Fibroblast of upper back skin (primary cell): ENCODE measurements at places on chromosomes 1 and 21.

- peak; percentile 100 for DNase-seq
These were observed 10.7 kb downstream of the ENTREP3 start for GRCh38 chr1:155244368-155245162.

DNA sequence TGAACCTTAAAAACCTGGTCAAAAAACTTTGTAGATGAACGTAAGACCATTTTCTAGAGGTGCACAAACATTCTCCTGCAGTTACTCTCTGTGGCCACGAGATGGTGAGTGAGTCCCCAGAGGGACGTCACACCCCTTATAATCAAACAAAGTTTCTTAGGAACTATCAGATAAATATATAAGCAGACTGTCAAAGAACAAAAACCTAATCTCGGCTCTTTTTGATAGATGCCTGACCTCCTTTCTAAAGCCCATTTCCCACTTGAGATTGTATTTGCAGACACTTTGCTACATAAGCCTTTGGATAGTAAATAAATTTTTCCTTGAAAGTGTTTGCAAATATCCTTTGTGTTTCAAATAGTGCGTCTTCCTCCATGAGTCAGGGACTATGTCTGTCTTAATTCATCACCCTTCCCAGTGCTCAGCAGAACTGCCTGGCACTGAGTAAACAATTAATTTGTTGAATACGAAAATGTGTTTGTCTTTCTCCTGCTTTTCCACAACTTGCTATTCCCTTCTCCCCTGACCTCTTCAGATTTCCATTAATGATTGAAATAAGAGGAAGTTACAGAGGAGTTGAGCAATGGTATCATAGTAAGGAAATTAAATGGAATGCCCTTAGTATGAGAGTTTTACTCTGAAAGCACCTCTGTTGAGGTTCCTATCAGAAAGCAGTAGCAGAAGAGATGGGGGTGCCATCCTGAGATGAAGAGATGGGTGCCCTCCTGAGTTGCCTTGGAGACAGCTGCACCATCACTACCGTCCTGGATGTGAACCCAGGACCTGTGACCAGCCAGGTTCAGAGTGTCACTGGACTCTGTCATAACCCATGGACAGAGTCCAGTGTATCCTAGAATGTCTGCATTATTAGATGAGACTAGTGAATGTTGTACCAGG, 57.8 kb upstream of the RAVER2 start:
- DNase-seq, result peak; percentile 43

DNA sequence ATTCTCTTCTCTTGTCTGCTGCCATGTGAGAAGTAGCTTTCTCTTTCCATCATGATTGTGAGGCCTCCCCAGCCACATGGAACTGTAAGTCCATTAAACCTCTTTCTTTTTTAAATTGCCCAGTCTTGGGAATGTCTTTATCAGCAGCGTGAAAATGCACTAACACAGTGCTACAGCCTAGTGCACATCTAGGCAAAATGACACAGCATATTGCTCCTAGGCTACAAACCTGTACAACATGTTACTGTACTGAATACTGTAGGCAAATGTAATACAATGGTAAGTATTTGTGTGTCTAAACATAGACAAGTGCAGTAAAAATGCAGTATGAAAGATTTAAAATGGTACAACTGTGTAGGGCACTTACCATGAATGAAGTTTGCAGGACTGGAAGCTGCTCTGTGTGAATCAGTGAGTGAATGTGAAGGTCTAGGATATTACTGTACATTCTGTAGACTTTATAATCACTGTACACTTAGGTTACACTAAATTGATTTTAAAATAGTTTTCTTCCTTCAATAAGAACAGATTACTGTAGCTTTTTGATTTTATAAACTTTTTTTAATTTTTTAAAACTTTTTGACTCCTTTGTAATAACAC, 69.4 kb downstream of the RGS21 start:
- DNase-seq, result no peak

GRCh38 chr1:99004861-99005442, at the start of gene PLPPR5:
TSS of gene PLPPR5 (minus strand) at chr1:99004861. CDS start at chr1:99004671, 190 bp downstream.
- no peak for DNase-seq

DNA sequence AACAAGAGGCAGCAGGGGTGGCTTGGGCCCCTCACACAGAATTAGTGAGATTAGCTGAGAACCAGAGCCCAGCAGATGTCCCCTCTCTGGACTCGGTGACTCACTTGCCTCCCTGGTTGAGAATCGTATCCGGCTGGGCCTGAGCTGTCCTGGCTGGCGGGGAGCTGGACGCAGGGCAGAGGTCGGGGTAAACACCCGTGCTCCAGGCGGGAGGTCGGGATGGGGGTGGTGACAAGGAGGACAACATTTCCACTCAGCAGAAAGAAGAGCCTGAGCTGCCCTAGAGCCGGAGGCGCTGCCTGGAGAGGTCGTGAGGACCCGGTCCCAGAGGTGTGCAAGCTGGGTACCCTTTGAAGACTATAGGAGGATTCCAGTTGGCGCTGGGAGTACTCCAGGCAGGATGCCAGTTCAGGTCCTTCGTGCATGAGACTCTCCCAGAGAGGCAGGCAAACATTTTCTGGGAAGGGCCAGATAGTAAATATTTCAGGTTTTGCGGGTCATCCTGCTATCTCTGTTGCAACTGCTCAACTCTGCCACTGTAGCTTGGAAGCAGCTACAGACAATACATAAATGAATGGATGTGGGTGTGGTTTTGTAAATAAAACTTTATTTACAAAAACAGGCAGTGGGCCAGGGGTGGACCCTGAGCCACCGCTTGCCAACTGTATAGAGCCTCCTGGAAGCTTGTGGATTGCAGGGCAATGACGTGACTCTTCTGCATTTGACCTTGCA, 116.8 kb upstream of the WNT4 start:
- DNase-seq, result no peak

GRCh38 chr1:27517907-27518718, 28.1 kb upstream of the WASF2 start:
- DNase-seq, result no peak

DNA sequence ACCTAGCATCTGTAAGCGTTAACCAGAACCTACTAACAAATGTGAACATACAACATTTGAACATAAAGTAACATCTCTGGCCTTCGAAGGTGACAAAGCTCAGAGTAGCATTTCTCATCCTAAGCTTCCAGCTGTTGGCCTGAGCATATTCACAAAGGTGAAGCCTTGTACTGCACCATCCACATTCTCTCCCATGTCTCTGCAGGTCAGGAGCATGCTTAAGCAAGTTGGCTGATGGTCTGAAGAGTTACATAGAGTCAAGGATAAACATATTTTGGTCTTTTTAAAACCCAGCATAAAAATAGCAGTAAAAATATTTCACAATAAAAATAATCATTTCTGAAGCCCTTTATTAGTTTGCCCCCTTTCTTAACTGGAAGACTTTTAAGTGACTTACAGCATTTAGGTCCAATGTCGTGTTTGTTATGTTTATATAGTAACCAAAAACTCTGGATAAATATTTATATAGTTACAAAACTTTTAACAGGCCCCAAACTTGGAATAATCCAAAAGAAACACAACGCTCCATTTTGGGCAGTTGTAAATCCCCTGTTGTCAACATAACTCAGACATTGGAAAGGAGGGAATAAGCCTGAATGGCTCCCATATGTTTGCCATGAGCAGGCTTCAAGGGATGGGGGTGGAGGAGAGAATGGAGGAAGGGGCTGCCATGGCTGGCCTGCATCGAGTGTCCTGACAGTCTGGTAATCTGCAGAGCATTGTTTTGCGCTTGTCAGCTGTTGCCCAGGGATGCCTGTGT, 42.8 kb upstream of the ENAH start:
- DNase-seq, result no peak

DNA sequence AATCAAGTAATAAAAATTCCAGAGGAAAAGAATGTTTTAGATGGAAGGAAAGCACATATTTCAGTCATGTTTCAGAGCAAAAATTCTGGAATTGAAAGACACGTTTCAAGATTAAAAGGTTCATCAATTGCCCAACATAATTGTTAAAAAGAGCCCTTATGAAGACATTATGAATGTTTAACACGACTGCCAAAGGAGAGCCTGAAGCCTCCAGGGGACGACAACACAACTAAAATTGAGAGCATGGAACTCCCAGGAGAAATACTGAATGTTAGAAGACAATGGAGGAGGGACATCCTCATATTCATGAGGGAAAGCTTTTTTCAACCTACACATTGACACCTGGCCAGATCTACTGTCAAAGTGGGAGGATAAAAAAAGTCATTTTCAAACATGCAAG, 16.0 kb downstream of the OR2T11 start:
- peak; percentile 2 for DNase-seq

GRCh38 chr1:31577515-31578192, 1.3 kb downstream of the TINAGL1 start:
- peak; percentile 81 for DNase-seq

DNA sequence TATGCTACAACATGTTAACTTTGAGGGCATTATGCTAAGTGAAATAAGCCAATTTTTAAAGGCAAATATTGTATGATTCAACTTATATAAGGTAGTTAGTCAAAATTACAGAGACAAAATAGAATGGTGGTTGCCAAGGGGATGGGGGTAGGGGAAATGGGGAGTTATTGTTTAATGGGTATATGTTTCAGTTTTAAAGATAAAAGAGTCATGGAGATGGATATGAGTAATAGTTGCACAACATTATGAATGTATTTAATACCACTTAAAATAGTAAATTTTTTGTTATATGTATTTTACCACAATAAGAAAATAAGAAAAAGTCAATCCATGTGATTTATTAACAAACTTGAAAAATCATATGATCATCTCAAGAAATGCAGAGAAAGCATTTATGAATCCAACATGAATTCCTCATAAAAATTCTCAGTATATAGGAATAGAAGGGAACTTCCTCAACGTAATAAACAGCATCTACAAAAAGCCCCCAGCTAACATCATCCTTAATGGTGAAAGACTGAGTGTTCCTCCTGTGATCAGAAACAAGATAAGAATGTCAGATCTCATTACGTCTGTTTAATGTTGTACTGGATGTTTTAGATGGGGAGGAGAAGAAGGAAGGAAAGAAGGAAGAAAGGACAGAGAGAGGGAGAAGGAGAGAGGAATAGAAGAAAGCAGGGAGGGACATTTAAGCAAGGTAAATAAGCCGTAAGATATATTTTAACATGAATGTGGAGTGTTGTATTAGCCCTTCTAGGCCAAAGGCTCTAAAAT, 6.7 kb upstream of the TSEN15 start:
- DNase-seq, result no peak

DNA sequence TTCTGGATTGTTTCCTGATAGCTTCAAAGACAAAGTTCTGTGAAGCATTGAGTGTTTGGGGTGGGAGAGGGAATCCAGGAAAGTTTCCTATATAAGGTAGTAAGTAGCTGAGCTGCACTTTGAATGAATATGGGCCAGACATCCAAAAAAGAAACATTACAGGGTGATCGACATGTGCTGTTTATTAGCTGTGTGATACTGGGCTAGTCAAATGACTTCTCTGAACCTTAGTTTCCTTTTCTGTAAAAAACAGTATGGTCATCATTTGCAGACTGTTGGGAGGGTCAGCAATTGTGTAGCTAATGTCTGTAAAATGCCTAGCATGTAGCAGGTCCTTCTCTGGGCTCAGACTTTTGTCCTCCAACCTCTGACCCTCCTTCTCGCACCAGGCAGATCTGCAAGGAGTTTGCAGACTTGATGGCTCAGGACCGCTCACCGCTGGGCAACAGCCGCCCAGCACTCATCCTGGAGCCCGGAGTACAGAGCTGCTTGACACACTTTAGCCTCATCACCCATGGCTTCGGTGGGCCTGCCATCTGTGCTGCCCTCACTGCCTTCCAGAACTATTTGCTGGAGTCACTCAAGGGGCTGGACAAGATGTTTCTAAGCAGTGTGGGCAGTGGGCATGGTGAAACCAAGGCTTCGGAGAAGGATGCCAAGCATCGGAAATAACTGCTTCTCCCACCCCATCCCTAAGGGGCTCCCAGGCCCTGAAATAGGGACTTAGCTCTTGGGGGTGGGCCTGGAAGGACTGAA, 21.1 kb downstream of the TFAP2E start:
- no peak for DNase-seq

DNA sequence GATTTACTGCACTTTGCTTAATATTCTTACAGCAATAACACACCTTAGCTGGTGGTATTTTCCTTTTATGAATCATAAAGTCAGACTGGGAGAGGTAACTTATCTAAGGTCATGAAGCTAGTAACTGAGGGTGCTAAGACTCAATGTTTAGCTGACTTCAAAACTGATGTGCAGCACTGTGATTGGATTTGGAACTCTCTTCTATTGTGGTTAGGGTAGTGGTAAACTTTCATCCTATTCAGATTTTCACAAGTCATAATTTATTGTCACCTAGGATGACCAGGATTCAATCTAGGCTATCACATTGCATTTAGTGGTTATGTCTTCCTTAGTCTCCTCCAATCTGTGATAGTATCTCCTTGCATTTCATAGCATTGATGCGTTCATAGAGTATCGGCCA, 18.9 kb downstream of the EPB41 start:
- no peak for DNase-seq

- DNase-seq, result no peak
These were observed 112.4 kb downstream of the TBX19 start for GRCh38 chr1:168392958-168393549.

DNA sequence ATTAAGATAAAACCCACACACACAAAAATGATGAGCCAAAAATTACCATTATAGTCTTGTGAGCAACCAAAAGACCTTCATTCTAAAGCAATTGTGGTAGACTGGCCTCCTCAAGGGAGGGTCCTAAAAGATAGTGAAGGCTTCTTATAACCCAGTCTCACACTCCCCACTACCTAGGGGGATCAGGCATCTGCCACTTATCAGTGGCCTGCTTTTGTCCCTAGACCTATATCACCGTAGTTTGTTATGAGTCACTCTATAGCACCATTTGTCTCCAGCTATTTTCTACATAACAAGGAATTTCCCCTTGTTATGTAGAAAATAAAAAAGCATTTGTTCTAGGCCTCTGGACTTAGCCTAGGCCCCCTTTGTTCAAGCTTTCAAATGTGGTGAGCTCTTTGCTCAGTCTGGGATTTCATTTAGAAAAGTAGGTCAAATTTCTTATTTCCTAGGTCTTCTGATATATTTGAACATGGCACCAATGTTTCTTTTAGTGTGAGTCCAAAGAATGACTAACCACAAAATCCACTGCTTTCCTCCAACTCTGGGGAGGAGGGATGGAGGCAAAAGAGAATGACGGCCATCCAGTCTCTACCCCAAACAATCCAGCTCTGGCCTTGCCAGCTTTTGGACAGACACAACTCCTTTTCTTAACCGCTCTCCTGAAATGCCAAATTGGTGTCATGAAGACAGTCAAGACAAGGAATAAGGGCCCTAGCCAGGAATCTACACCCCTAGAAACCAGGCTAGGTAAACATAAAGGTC, 8.9 kb downstream of the ADAR start:
- DNase-seq, result no peak

GRCh38 chr1:230627767-230628166, 14.5 kb upstream of the COG2 start:
- DNase-seq, result no peak

GRCh38 chr1:195053478-195053877, 1554.8 kb downstream of the KCNT2 start:
- DNase-seq, result no peak
